ENCODE measurements at places on chromosomes 12 and 14.

- DNase-seq, result no peak
Observed at GRCh38 chr14:73909681-73910080, 23.0 kb downstream of the ZNF410 start.

GRCh38 chr14:61225344-61225743 lies 55.8 kb downstream of the TMEM30B start:
- no peak for DNase-seq

DNA sequence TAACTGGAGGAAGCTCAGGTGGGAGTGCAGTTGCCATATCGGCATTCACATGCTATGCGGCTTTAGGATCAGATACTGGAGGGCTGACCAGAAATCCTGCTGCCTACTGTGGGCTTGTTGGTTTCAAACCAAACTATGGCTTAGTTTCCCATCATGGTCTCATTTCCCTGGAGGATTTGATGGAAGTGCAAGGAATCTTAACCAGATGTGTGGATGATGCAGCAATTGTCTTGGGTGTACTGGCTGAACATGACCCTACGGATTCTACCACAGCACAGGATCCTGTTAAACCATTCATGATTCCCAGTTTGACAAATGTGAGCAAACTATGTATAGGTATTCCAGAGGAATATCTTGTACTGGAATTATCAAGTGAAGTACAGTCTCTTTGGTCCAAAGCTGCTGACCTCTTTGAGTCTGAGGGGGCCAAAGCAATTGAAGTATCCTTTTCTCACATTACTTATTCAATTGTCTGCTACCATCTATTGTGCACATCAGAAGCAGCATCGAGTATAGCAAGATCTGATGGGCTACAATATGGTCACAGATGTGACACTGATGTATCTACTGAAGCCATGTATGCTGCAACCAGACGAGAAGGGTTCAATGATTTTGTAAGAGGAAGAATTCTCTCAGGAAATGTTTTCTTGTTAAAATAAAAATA lies 42.9 kb downstream of the RALGAPA1 start:
- DNase-seq, result no peak

DNA sequence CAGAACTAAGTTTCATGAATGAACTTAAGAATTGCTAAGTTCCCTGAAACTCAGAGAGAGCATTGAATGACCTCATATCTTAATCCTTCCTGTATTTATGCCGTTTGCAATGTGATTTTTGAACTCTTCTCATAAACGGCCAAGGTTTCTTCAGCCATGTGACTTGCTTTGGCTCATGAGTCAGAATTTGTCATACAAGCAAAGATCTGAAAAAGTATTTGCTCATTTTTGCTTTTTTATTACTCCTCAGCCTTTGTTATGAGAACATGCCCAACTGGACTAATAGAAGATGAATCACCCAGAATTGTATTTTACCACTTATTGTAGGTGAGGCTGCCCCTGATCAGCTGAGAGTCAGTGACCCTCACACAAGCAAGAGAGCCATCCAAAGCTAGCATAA lies 693.8 kb downstream of the BCL11B start:
- no peak for DNase-seq

GRCh38 chr12:121765573-121765972 lies 27.9 kb downstream of the RHOF start:
- no peak for DNase-seq

DNA sequence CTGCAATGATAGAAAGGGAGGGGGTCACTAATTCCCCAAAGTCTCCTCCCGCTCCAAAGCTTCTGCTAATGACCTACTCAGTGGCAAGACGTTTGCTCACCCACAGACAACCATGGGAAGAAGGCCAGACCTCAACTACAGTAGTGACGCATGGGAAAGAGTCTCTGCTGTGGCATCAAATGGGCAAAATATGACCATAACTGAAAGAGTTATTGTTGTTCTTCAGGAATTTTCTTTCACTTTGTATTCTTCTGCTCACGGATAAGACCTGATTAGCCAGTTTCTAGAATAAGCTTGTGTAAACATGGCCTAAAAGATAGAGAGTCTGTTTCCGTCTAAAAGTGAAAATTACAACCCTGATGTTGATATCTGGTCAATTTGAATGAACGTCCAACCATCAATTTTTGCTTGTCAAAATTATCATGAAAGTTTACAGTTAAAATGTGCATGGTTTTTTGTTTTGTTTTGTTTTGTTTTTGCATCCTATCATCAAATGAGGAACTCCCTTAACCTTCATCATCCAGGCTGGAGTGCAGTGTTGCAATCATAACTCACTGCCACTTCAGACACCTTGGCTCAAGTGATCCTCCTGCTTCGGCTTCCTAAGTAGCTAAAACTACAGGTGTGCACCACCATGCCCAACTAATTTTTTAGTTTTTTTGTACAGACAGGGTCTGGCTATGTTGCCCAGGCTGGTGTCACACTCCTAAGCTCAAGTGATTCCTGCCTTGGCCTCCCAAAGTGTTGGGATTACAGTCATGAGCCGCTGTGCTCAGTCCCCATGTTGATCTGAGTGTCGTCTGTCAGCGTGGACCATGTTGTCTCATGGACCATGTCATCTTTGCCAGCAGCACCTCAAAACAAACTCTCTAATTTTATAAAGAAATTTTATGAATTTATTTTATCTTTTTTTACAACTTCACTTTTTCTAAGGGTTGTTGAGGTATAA lies 7.0 kb downstream of the KRT6B start:
- DNase-seq, result no peak

GRCh38 chr12:51601241-51601640 lies 10.2 kb downstream of the SCN8A start:
- DNase-seq, result no peak

DNA sequence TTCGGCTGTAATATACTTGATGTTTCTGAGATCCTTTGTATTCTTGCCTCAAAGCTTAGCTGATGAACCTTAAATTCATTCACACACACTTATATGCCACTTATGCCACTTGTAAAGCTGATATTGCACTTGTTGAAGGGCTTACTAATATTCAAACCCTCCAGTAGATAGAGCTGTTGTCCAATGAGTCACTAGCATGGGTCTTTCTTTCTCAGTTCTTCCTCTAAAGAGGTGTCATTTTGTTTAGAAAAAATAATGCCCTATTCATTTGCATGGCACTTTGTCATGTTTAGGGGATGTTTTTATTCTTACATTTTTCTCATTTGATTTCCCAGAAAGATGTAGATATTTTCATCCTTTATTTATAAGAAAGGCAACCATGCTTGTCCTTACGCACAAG lies 56.4 kb downstream of the MON2 start:
- DNase-seq, result no peak

- no peak for DNase-seq
Observed at GRCh38 chr12:15631007-15631715, 158.0 kb downstream of the EPS8 start.

DNA sequence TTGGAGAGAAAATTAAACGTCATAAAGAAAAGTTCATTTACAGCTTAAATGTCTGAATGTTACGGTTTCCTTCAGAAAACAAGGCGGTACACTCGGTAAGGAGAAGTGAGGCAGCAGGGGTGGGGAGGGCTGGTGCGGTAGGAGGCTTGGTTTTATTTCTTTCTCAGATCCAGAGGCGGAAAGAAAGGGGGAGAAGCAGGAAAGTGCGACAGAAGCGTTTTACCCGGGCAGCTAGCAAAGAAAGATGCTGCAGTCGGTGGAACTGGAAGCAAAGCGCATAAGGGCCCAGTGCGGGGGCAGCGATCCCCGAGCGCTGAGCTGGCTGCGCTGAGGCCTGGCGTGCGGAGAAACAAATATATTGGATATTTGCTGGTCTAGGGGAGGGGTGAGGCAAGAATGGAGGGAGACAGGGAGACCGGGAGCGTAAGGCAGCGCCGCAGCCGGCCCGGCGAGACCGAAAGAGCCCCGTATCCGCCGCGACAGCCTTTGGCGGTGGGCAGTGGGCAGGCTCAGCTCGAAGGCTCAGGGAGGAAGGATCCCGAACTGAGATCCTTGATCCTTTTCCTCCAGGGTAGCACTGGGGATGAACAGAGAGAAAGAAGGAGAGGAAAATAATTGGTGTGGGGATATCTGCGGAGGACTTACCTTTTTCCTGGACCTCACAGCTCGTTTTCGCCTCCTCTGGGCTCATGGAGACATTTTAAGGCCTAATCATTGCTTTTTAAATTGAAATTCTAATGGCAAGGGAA lies 6.4 kb upstream of the HOXC11 start:
- no peak for DNase-seq

DNA sequence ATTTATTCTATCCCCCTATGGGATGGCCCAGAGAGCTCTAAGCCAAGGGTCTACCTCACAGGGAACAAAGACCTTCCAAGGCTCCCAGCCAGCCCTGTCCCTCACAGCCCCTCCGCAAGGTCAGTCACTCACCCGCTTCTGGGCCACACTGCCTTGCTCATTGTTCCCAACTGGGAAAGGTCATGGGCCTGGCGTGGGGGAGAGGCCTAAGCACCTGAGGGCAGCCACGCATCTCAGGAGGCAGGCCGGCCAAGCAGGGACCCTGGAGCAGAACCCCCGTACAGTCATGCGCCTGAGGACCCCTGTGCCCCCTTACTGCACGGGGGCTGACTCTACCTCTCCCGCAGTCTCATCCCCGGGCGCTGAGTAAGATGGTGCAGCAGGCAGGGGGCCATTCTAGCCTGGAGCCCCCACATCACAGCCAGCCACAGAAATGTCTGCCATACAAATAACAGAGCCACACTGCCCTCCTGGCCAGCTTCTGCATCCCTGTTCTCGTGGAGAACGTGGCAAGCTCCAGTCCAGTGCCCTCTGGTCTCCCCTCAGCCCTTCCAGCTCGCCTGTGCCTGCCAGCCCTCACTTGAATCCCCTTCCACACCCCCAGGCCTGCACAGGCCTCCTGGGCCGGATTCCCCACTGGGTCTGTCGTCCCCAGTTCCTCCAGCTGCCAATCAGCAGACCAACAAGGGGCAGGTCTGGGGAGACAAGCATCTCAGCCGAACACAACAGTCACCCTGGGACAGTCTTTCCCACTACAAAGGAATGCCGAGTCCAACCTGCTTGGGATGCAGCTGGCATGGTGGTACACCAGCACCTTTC lies 16.3 kb downstream of the CCDC85C start:
- no peak for DNase-seq

GRCh38 chr12:3319723-3320492 lies 171.1 kb upstream of the PRMT8 start:
- DNase-seq, result no peak

DNA sequence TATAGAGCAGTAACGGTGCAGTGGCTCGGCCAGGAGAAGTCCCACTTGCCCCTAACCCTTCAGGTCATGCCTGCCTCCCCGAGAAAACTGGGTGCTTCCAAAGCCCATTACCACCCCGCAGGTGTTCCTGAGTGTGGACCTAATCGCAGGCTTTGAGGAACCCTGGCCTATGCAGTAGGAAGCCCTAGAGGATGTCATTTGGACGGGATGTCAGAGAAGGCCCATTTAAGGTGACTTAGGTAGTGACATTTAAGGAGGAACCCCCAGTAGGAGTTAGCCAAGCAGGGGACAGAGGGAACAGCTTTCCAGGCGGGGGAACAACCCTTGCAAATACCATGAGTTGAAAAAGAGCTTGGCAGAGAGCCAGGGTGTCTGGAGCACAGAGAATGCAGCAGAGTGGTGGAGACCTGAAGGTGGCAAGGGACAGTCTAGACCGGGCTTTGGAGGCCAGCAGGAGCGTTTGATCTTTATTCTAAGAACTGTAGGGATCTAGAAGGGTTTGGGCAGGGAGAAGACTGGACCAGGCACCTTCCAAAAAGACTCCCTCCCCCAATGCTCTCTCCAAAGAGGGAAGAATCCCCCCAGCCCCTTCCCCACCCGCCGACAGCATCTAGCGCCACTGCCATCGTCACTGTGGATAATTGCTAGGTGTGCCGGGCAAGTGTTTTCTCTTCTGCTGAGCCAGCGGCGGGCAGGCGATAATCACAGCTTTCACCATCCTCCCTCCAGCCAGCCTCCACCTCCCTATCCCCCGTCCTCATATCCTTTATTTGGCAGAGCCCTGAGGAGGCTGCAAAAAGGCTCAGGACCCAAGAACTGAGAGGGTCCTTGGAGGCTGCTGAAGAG lies 33.3 kb upstream of the BEGAIN start:
- DNase-seq, result no peak

GRCh38 chr12:115440438-115440837 lies 756.5 kb upstream of the TBX3 start:
- DNase-seq, result no peak

GRCh38 chr14:35932136-35932535 lies 106.0 kb downstream of the BRMS1L start:
- DNase-seq, result no peak

GRCh38 chr14:49581209-49582112 lies 4.7 kb downstream of the RPS29 start:
- DNase-seq, result no peak

- DNase-seq, result no peak
Observed at GRCh38 chr12:110316861-110317260, 35.8 kb downstream of the ATP2A2 start.
